ENCODE measurements at places on chromosomes 4 and X. TPM values are rescaled to one million over a fixed set of nuclear protein-coding genes. Genes with fewer than 3 reads are reported as not detected.

Gene GSTCD
- 23.1 TPM for polyA plus RNA-seq

DNA sequence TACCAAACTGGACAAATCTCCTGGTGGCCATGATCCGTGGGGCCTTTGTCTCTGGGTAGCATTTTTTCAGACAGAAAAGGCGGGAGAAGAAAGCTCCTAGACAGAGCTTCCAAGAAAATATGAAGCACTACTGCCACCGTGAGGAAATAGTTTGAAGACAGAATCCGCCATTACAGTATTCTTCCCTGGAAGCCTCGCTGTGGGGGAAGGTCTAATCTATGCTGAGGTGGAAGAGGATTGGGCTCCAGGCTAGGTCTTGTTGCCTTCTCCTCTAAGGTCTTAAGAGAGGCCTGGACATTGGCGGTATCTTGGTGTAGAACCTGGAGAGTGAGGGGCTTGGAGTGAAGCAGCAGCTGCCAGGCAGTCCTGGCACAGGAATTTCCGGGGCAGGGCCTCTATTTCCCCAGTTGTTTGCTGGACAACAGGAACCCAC, 218.9 kb downstream of the OR13H1 start:
- peak; percentile 92 for DNase-seq

DNA sequence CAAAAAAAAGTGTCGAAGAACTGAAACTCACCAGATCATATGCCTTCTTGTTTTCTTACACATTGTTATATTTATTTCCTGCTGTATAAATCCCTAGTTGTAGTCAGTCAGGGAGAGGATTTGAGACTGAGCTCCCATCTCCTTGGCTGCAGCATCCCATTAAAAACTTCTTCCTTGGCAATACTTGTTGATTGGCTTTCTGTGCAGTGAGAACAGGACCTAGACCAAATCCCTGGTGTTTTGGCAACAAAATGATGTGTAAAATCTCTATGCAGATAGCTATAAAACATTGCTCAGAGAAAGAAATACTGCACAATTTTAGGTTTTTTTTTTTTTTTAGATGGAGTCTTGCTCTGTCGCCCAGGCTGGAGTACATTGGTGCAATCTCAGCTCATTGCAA, 47.9 kb downstream of the TRIML1 start:
- no peak for DNase-seq

GRCh38 chrX:139213241-139213709, 317.3 kb upstream of the F9 start:
- DNase-seq, result no peak
